Type B pancreatic cell (in vitro differentiated cells): ENCODE measurements at places on chromosomes 12 and 14.

DNA sequence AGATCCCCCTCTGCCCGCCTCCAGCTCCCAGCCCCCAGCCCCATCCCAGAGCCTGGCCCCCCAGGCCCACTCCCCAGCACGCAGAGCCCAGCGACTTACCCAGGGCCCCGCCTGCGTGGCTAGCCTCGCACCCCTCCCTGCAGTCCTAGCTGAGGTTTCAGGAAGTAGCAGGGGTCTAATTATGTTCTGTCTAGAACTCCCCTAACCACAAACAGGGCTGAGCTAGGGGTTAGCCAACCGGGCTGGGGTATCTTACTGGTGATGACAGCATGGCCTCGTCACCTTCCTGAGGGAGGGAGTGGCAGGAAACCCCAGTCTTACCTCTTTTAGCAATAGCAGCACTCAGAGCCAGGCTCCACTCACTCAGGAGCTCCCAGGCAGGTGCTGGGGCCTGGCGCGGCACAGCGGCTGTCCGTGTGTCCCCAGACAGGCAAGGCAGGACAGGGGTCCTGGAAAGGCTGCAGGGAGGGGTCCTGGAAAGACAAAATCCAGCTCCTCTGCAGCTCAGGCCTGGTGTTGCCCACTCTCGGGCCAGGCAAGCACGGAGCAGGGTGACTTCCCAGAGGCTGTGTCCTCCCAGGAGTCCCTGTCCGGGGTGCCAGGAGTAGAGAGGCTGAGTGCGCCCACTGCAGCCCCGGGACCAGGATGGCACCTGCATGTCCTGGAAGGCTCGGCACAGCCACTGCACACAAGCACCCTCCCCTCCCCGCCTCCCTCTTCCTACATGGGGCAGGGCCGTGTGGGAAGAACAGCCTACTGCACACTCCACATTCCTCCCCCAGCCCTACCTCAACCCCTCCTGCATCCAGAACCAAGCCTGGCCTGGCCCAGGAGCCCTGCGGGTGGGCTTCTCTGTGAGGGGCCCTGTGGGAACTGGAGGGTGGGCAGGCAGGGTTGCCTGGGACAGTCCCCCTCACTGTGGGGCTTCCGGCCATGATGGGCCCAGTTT is at the start of gene GPR132:
Gene GPR132 (minus strand): TSS at position 151 of the 949 bp plus-strand sequence. CDS start 10,010 bp downstream, outside the sequence.
- no peak for DNase-seq

GRCh38 chr12:116346222-116346621 is 68.7 kb upstream of the MED13L start:
- DNase-seq, result no peak

DNA sequence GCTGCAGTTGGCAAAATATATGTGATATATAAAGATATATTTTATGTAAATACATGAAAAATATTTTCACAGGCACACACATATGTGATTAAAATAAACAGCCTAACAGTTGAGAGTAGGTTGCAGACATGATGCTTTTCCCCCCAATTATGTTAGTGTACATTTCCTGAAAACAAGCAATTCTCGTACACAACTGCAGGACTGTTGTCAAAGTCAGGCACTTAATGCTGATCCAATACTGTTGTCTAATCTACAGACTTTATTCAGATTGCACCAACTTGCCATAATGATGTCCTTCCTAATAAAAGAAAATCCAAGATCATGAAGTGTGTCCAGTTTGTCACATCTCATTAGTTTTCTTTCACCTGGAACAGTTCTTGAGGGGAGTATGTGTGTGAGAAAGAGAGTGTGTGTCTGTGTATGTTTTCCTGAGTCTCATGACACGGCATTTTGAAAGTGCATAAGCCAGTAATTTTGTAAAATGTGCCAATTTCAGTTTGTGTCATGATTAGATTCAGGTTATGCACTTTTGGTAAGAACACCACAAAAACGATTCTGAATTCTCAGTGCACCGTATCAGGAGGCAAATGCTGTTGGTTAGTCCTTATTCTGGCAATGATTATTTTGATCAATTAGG is 16.5 kb upstream of the SEL1L start:
- DNase-seq, result no peak

GRCh38 chr14:76884853-76885276 is 58.7 kb downstream of the LRRC74A start:
- DNase-seq, result no peak

DNA sequence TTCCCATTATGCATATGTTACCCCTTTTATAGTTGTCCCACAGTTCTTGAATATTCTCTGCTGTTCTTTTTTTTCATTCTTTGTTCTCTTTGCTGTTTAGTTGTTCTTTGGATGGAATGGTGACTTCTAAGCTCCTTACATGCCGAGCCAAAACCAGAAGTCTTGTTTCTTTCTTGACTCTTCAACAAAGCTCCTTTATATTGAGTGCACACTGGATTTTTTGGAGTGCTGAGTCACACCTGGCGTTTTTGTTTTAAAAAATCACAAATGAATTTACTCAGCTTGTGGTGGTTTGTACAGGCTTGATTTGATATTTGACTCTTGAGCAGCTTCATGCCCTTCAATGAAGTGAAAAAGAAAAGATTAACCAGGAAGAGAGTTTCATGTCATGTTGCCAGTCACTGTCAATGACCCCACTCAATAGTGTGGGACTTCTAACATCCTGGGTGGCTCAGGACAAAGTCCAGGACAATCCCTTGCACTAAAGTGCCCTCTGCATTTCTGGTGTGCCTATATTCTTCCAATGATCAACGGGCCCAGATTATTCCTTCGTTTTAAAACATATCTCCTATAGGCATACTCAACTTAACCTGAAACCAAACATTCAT is 112.4 kb upstream of the SLC38A4 start:
- DNase-seq, result no peak

DNA sequence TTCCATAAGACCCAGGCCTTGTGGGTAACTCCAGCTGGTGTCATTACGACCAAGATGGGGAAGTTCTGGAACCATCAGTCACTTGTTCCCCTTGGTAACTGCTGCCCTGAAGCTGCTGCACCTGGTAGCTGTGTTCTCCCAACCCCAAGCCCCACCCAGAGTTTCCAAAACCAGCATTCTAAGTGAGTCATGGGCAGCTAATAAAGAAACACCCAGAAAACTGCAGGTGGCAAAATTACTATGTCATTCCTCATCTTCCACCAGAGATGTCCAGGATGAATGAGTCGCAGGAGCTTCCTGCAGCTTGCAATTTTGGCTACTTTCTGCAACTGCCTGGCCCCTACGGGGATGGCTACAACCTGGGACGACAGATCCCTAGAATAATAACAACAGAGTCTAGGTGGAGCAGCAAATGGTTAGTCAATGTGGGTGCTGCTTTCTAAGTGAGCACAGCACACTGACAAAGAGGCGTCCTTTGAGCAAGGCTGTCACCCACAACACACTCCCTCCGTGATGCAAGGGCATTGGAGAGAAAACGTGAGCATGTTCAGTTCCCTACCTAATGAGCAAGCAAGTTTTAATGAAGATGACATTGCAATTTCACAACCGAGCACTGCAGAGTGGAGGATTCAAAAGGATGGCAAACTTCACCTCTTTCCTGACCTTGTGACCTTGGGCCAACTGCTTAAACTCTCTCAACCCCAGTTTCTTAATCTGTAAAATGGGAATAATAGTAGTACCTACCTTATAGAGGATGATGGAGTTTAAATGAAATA is 301.4 kb upstream of the NOS1 start:
- DNase-seq, result no peak
